EH (cell line): ENCODE measurements at places on chromosomes 11 and 22.

DNA sequence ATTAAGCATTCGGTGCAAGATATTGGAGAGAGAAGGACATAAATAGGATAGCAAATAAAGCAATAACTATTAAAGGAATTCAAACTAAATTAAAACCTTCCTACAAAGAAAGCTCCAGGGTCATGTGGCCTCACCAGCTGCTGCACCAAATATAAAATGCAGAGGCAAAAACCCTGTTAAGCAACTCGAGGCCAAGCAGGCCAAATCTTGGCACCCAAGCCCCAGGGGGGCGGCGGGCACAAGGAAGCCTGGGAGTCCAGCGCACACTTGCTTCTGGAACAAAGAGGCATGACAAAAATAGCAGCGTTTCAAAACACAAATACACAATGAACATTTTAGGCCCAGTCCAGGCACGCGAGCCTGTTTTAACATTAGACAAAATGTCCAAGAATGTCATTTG, 20.8 kb downstream of the KRTAP5-6 start:
- DNase-seq, result no peak

- peak; percentile 72 for DNase-seq
Observed at GRCh38 chr22:31272522-31273446, 19.5 kb downstream of the PIK3IP1 start.

DNA sequence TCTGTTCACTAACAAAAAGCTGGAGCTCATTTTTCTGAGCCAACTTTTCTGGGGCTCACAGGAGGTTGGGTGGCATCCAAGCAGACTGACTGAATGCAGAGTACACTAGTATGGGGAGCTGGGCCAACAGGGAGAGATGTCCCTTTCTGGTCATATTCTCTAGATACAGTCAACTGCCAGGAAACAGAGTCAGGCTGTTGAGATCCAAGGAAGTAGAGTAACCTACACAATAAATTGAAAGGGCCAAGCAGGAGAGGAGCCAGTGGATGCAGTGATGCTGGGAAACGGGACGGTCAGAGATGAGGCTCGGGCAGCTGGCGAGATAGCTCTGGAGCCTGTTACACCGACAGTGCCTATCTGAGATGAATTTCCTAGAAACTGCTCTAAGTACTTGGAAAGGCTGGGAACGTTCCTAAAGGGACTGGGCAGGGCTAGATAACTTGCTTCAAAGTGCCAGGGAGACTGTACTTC, 71.1 kb downstream of the LARGE2 start:
- DNase-seq, result no peak

- DNase-seq, result no peak
Observed at GRCh38 chr11:2548596-2548995, 103.8 kb downstream of the KCNQ1 start.

GRCh38 chr22:23862103-23862502, 4.4 kb downstream of the SLC2A11 start:
- peak; percentile 54 for DNase-seq

DNA sequence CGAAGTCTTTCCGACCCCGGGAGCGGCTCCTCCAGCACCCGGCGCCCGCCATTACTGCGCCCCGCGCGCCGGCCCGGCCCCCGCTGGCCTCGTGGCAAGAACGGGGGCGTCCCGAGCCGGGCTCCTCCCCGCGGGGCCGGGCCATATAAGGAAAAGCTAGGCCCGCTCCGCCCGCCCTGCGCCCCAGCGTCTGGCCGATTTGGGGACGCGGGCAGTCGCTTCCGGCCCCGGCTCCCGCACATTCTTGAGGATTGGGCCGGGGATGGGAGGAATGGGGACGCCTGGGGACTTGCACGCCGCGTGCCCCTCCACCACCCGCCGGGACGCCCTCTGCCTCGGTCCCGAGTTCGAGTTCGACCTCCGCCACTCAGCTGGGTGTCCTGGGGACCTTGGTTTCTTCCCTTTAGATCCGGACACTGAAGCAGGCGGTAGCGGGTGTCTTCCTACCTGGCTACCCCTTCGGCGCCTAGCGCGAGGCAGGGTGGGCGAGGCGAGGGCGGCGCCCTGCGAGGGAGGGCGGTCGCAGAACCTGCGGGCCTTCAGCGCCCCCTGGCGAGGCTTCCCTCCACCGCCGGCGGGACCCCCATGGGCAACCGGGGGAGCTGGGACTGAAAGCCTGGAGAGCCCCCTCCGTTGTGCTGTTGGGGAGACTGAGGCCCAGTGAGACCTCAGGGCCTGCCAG, 3.8 kb downstream of the SMTN start:
- DNase-seq, result peak; percentile 91

DNA sequence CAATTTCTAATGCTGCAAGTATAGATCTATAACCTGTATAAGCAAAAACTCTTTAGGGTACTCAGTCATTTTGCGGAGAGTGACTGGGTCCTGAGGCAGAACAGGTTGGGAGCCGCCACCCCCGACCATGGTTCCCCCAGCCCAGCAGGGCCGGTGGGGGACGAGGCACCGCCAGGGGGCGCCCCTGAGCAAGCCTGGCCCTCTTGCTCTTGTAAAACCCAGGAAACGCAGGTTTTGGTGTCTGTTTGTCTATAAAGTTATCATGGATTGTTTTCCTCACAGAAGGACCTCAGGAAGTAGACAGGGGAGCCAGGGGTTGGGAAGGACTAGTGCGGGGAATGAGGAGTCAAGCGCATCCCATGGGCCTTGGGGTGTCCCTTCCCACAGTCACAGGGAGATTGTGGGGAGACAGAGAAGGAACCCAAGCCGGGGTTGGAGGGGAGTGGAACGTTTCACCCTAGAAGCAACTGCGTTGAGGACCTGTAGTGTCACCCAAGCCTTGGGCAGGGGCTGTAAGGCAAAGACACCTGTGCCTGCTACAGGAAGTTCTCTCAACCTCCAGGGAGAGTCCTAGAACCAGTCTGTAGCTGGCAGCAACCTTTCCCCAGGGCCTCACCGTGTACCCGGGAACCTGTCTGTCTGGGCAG, 26.4 kb downstream of the KCTD17 start:
- DNase-seq, result peak; percentile 49

DNA sequence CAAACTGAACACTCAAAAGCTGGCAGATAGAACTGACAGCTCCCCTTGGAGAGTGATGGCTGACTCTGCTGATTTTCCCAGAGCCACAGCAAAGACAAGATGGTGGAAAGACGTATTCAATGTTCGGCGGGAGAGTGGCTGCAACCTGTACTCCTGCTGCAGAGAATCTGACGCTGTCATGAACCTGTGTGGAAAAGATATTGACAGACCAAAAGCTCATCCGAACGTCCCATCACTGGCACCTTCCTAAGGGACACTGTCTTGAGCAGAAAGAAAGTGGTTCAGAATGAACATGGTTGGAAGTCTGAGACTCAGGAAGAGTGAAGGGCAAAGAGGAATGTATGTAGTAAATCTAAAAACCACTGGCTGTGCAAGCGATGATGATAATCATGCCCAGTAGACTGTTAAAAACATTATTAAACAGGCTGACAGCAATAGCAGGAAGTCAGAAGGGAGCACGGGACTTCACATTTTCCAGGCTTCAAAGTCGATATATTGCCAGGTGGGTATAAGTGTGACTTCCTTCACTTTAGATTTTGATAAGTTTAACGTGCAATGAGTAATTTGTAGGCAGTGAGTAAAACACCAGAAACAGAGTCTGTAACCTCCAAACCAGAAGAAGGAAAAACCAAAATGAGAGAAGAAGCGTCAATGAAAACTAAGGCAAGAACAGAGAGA, 6.2 kb upstream of the IL17REL start:
- DNase-seq, result no peak

GRCh38 chr11:128621601-128622501, 34.5 kb upstream of the ETS1 start:
- peak; percentile 95 for DNase-seq

DNA sequence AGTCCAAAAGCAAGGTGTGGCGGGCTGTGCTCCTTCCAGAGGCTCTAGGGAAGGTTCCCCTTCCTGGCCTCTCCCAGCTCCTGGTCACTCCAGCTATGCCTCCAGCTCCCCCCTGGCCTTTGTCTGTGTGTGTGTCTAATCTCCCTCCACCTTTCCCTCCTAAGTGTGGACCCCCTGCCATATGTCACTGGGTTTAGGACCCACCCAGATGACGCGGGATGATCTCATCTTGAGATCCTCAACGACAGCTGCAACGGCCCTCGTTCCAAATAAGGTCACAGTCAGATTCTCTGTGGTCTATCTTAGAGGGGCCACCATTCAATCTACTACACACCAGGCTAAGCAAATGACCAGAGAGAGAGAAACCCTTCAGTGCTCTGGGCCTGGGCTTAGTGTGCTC, 107.9 kb downstream of the ARHGAP8 start:
- no peak for DNase-seq

DNA sequence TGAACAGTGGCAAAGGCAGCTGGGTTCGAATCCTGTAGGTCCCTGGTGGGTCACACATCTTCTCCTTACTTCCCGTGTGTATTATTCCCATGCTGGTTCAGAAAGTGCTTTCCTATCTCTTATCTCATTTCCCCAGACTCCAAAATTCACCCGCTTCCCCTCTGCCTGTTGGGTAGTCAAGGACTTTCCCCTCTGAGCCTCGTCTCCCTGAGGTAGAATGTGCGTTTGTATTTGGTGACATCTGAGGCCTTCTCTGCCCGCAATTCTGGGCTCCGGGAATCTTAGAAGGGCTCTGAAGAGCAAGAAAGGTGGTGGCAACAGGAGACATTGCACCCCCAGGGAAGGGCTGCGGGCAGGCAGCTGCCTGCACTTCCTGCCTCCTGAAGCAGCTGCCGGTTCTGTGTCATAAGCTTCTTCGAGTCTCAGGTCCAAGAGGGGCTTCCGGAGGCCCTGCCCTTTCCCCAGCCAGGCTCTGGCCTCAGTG, 5.9 kb downstream of the LRRC32 start:
- no peak for DNase-seq

DNA sequence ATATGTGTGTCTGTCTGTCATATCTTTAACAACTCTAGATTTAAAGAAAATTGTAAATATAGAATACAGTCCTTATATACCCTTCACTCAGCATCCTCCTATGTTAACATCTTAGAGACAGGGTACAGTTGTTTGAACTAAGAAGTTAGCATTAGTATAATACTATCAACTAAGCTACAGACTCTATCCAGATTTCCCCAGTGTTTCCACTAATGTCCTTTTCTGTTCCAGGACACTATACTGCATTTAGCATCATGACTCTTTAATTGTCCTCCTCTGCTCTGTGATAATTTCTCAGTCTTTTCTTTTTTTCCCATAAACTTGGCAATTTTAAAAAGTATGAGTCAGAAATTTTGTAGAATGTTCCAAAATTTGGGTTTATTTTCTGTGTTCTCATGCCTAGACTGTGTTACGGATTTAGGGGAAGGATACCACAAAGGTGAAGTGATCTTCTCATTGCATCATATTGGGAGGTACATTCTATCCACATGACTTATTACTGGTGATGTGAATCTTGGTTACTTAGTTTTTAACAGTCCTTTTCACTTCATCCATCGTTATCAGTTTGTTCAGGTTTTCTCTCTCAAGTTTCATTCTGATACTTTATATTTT, 168.4 kb downstream of the SBF2 start:
- no peak for DNase-seq

- no peak for DNase-seq
Observed at GRCh38 chr22:40237788-40238424, 60.2 kb downstream of the TNRC6B start.

DNA sequence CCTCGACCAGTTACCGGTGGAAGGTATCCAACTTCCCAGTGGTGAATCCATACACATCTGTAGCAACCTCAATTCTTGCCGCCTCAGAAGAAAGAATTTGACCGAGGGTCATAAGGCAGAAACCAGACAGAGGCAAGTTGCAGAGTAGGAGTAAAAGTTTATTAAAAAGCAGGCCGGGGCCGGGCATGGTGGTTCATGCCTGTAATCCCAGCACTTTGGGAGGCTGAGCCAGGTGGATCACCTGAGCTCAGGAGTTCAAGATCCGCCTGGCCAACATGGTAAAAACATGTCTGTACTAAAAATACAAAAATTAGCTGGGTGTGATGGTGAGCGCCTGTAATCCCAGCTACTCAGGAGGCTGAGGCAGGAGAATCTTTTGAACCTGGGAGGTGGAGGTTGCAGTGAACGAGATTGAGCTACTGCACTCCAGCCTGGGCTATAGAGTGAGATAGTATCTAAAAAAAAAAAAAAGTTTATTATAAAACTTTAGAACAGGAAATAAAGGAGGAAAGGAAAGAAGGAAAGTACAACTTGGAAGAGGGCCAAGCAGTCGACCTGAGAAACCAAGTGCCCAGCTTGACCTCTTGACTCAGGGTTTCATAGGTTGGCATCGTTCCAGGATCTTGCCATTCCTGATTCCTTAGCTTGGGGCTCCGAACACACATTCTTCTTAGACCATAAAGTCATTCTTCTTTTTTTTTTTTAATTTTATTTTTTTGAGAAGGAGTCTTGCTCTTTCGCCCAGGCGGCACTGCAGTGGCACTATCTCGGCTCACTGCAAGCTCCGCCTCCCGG, 27.8 kb downstream of the RGL4 start:
- no peak for DNase-seq

DNA sequence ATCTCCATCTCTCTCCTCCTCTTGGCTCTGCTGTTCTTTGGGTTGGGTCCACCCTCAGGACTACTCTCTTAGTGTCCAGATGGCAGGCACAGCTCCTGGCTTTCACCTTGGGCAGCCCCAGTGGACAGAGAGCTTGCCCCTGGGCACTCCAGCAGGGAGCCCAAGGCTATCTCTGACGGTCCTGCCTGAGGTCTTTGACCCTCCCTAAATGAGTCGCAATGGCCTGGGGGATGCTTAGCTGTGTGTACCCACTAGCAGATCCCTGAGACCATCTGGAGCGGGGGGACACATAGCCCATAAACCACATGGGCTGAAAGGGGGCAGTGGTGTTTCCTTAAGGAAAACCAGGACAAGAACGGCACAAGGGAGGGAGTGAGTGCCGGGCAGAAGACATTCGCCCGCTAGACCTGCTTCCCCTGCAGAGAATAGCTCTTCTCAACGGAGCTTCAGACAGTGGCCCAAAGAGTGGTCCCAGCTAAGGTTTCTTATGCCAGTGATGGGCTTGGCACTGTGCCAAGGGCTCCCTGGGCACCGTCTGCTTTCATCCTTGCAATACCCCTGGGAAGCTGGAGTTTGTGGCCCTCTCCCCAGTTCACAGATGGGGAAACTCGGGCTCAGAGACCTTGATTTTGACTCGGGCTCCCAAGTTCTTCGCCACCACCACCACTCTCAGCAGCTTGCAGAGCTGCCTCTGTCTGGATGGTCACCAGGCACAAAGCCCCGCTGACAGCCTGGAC, 53.9 kb upstream of the ANO1 start:
- DNase-seq, result no peak

- no peak for DNase-seq
Observed at GRCh38 chr11:109388982-109389381, 33.0 kb upstream of the C11orf87 start.

DNA sequence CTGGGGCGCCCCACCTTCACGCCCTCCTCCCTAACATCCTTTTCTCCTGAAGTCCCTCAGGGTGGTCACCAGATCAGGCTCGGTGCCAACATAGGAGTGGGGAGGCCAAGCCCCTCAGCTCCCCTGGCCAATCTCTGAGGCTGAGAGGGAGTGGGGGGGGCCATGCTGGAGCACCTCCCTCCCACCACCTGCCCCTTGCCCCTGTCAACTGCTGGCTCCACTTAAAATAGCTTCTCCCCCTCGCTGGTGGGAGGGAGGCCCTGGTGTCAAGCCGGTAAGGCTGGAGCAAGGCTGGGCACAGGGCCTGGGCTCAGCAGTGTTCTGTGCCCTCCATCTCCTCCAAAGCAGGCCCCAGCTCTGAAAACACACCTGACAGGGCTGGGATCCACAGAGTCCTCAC, 4.9 kb downstream of the PLXNB2 start:
- no peak for DNase-seq

GRCh38 chr11:126048197-126048596, 14.5 kb downstream of the CDON start:
- DNase-seq, result no peak

GRCh38 chr22:49489821-49490220, 337.9 kb downstream of the BRD1 start:
- DNase-seq, result no peak
